ENCODE measurements at places on chromosomes 3 and 15.

GRCh38 chr3:34724916-34725499 is 914.3 kb upstream of the ARPP21 start:
- DNase-seq, result no peak

GRCh38 chr3:128546646-128547045 is 53.6 kb upstream of the GATA2 start:
- no peak for DNase-seq

GRCh38 chr3:183930086-183930485 is 45.4 kb upstream of the PARL start:
- DNase-seq, result no peak

DNA sequence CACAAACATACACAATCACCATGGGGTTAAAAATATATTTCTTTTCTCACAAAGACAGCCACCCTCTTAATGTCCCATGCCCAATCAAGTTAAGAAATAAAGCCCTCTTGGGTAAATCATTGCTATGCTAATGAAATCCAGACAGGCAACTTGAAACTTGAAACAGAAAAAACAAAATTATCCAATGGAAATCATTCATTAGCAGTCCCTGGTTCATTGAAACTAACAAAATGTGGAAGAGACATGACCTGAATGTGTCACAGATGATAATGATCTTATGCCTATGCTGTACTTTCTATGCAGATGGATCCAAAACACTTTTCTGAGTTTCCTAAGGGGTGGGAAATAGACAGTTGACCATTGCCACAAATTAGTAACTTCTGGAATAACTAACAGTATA is 983.7 kb downstream of the MCTP2 start:
- no peak for DNase-seq

- no peak for DNase-seq
These were observed 620.3 kb downstream of the FHIT start for GRCh38 chr3:60630953-60631352.

DNA sequence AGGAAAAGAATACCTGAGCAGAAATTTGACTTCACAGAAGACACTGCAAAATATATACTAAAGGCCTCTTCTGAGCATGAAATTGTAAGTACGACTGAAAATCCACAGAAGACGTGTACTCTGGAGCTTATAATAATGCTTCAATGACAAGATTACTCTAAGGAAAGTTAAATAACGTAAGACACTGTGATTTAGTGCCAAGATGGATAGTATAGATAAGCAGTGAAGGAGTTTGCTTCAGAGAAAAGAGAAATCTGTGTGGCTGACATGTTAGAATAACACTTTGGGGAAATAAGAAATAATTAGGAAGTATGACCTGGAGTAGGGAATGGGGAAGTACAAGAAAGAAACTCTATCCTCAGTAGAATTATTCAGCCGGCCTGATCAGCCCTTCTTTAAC is 28.9 kb downstream of the ALDH1A2 start:
- DNase-seq, result no peak

GRCh38 chr3:178382449-178383061 is 153.7 kb upstream of the KCNMB2 start:
- no peak for DNase-seq

DNA sequence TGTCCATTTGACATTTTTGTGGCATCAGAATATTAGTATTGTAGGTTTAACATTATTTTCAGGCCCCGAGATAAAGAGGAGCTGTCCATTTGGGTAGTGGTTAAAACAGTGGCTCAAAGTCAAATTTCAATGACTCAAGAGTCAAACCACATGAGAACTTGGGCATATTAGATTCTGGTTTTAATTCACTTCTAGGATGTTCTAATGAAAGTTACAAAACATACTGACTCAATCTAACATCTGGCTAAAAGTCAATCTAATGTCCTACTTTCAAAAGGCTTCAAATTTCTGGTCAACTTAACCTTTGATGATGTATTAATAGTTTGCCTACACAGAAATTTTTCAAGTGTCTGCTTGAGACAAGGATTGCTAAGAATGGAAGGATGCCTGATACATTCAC is 112.4 kb downstream of the ABI3BP start:
- DNase-seq, result no peak

DNA sequence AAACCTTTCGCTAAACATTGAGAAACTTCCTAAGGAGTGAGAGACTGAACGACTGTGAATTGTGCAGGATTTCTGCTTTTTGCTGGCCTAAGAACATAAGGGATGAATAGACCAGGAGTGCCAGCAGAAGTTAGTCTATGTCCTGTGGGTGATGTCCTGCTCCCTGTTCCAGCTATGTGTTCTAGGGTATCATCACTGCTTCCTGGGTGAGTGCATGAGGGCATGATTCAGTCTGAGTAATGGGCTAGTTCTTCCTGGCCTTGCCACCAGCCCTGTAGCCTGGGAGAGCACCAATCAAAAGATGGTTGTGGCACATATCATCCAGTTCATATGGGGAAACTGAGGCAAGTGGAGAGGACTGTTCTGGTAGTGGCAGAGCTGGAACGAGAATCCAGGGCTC is 153.9 kb upstream of the TPM1 start:
- no peak for DNase-seq

GRCh38 chr3:194877291-194878119 is 191.8 kb downstream of the FAM43A start:
- no peak for DNase-seq

GRCh38 chr3:57971975-57972374 is 36.2 kb upstream of the FLNB start:
- no peak for DNase-seq

DNA sequence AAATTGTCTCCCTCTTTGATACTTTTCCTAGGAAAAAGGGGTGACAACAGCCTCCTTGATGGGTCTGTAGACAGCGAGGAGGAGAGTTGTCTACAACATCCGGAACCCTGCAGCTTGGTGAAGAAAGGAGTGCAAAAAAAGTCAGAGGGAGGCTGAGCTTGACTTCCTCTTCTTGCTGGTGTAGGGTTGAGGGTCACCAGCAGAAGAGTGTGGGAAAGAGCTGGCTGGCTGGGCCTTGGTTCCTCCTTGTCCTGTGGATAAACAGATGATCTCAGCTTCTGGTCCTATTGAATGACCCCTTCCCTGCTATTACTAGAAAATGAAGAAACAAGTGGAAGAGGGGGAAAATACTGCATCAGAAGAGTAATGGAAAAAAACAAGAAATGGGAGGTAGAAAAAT is 20.4 kb downstream of the SLC7A14 start:
- DNase-seq, result no peak

- no peak for DNase-seq
These were observed 137.2 kb upstream of the CBLB start for GRCh38 chr3:106006001-106006400.

DNA sequence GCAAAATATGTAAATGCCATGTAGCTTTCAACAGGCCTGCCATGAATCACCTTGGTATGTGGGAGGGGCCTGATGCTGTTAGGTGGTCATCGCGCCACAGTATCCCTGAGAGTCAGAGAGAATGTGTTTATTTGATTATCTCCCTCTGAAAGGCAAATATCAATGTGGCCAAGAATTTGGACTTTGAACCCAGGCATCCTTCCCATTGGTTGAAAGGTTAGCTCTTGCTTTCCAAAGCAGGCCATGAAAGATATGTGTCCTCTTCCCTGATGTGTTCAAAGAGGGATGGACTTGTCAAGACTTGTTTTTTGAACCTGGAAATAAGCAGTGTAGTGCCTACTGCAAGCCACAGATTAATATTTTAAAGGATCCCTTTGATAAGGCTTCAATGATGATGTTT is 36.7 kb downstream of the SRP14 start:
- DNase-seq, result no peak

GRCh38 chr15:92656089-92656488 is 514 bp upstream of the FAM174B start:
- no peak for DNase-seq

DNA sequence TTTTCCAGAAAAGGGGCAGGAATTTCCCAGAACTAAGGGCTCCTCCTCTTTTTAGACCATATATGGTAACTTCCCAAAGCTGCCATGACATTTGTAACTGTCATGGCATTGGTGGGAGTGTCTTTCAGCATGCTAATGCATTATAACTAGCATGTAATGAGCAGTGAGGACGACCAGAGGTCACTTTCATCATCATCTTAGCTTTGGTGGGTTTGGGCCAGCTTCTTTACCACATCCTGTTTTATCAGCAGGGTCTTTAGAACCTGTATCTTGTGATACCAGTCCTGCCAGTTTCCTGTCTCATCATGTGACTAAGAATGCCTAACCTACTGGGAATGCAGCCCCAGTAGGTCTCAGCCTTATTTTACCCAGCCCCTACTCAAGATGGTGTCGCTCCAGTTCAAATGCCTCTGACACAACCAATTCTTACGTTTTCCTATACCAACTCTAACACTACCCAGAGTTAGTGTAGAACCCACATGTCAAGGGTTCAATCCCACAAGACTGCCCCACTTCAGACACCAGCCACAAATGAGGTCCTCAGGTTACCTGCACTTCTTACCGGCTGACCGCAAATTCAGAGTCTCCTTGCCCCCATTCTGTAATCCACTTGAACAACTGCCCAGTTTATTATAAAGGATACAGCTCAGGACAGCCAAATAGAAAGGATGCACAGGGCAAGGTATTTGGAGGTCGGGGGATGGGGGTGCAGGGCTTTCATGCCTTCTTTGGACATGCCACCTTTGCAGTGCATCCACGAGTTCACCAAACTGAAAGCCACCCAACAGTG is 17.7 kb downstream of the FOXB1 start:
- DNase-seq, result no peak

GRCh38 chr15:96977886-96978285 is 647.4 kb downstream of the NR2F2 start:
- no peak for DNase-seq

GRCh38 chr3:81173514-81173913 is 587.9 kb downstream of the GBE1 start:
- DNase-seq, result no peak

DNA sequence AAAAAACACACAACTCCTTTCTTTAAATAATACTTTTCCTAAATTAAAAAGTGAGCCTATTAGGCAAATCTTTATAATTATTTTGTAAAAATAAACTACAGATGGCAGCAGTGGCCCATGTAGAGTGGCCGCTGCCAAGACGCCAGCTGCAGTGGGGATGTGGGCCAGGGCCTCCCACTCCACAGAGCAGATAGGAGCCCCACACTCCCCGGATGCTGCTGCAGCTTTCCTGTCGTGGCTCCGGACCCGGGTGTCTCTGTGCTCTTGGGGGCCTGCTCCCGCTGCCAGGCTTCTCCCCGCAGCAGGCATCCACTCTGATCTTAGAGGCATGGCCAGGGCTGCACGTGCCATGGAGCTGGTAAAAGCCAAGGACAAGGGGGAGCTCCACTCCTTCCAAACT is 67.5 kb downstream of the PROS1 start:
- DNase-seq, result no peak

- DNase-seq, result no peak
These were observed 335.2 kb upstream of the CTDSPL start for GRCh38 chr3:37526511-37526910.

DNA sequence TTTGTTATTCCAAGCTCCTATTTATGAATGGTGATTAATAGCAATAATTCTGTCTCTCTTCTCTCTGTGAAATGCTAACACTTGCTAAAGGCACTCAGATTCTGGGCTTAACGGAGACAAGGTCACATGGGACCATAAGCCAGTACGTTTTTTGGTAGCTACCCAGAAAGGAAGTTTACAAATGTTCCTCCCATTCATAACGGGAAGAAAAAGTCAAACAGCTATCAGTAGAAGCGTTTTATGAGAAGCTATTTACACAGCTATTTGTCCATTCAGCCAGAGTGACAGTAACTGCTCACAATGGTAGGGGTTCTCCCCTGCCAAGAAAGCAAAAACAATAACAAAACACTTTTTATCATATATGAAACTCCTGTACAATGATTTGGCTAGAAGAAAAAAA is 51.5 kb downstream of the ZMAT3 start:
- DNase-seq, result no peak

DNA sequence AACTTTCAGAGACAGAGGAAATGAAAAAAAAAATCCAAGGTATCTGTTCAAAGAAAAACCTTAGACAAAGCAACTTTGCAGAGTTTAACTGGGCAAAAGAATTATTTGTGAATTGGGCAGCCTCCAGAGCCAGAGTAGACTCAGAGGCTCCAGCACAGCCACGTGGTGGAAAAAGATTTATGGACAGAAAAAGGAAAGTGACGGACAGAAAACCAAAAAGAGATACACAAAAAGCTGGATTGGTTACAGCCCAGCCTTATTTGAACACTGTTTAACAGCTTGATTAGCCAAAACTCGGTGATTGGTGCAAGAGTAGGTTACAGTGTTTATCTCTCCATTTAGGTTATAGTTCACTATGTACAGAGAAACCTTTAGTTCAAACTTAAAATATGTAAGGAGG is 23.7 kb upstream of the GPD1L start:
- DNase-seq, result no peak

DNA sequence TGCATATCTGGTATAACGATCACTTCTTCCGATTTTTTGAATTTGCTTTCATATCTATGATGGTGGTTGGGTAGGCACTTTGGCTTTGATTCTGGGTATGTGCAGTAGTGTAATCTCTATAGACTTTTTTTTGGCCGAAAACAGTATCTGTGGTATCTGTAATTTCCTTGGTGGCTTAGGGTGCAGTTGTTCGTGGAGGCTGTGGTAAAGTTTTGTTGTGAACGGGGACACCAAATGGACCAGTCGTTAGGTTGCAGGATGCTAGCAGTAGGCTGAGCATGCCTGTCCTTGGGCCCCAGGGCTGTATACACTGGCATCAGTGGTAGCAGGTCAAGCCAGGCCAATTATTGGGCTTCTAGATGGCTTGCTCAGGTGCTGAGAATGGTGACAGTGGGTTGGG is 55.2 kb downstream of the CCDC66 start:
- DNase-seq, result no peak

DNA sequence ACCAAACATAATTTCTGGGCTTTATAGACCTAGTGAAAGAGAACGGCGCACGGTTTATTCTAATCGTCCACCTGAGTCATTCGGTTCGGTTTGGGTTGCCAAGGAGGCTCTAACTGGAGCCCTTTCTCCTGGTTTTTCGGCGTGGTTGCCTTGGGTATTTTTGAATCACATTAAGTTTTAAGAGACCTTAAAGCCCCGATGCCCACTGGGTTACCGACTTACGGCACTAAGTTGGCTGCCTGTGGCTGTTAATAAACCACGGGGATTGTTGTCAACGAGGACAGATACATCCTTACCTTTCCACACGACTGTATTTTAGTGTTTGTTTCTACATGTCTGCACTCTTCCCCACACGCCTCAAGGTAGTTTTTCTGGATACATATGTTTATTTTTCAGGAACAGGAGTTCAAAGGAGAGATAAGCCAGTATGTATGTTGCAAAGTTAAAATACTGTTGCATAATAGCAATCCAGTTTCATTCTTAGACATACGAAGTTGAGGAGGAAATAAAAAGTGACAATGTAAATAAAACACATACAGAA is 1.2 kb upstream of the ANP32A start:
- DNase-seq, result no peak
